HS-5 (cell line): ENCODE measurements at places on chromosomes 13 and 19.

GRCh38 chr13:20891034-20891433 is 11.5 kb downstream of the XPO4 start:
- no peak for DNase-seq

DNA sequence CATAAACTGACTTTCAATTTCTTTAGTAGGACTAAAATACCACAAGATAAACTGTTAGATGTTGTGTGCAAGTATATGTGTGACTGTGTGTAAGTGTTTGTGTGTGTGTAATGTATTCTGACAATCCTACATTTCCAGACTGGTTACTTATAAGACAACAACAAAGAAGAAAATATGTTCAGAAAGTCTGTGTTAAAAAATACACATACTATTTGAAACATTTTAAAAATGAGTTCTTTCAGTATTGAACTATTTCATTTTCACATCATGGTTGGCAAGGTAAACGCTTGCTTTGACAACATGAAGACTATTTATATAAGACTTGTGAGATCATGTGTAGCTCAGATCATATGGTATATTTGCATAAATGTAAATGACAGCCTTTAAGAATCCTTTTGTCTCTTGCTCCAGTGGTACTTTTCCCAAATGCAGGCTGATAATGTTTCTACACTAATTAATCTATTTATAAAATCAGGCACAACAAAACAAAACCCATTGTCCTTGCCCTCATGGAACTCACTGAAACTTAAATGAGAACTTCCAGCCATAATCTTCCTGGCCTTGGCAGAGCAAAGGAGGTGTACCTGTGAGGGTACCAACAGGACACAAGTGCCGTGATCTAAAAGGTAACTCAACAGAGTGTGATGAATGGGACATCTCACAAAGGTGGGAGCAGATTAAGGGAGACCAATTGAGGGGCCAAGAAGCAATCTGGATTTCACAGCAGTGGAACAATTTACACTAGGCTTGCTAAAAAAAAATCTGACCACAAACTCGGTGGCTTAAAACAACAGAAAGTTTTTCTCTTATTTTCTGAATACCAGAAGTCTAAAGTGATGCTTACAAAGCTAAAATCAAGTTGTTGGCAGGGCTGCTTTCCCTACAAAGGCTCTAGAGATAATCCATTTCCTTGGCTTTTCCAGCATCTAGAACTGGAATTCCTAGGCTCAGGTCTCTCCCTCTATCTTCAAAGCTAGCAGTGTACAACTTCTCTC is 349.0 kb downstream of the TBC1D4 start:
- no peak for DNase-seq

DNA sequence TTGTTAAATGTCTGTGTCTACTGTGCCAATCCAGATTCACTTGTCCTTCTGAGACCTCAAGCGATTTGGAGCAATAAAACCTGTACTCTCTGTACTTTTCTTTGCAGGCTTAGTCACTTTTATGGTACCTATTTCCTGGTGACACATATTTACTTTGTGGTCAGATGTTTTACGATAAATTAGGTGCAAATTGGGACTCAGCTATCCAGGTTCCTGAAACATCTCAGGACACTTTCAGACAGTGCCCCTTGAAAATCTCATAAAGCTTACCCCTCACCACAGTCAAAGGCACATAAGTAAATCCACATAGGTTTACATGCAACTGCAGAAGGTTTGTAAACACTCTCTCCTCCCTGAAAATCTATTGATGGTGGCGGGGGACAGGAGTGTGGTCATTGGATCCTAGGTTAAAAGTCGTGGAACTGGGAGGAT is 438.8 kb downstream of the EFNB2 start:
- DNase-seq = no peak

DNA sequence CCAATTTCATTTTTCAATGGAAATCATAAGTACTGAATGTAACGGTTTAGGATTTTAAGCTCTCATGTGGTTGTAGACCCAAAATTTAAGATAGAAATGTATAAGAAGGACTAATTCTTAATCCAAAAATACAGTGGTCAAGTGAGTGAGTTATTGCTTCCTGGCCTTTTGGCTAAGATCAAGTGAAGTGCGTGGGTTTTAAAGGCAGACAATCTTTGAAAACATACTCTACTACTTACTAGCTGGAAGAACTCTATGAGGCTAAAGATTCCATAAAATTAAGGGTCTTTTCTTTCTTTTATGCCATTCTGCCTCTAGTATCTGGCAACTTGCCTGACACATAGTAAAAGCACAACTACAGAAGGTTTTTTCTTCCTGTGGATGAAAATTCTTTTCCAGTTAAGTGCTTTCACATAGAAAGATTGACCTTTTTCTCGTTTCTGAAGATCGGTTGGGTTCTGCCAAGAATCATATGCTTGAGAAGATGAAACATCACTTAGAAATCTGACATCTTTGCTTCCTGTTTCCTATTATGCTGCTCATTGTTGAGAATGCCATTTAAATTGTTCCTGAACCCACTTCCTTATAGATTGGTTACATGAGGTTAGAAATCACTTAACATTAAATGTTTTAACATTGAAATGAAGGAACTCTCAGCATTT is 26.4 kb upstream of the SCEL start:
- peak; percentile 39 for DNase-seq

DNA sequence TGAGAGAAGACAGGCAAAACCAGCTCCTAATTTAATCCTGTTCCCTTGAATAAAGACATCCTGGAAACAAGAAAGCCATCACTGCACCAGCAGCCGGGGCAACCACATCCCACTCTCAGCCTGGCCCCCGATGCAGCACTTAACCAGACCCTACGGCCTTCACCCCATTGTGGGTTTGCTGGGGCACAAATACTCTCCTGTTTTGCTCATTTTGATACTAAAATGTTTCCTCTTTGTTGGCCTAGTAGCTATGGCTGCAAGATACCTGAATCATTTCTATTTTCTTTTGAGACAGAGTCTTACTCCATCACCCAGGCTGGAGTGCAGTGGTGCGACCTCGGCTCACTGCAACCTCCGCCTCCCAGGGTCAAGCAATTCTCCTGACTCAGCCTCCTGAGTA is 28.4 kb downstream of the ANKRD27 start:
- DNase-seq = no peak

DNA sequence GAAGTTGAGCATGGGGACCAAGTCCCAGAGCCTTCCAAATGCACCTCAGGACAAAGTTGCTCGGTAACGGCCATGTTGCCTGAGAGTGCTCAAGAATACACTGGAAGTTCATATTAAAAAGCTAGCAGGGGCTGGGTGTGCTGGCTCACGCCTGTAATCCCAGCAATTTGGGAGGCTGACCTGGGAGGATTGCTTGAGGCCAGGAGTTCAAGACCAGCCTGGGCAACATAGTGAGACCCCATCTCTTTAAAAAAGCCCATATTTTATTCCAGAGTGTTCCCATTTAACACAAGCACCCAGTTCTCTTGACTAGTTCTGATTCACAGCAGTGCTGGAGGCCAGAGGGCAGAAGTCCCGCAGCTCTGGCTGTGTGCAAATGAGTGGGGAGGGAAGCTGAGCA is 8.1 kb upstream of the GPI start:
- DNase-seq = no peak

DNA sequence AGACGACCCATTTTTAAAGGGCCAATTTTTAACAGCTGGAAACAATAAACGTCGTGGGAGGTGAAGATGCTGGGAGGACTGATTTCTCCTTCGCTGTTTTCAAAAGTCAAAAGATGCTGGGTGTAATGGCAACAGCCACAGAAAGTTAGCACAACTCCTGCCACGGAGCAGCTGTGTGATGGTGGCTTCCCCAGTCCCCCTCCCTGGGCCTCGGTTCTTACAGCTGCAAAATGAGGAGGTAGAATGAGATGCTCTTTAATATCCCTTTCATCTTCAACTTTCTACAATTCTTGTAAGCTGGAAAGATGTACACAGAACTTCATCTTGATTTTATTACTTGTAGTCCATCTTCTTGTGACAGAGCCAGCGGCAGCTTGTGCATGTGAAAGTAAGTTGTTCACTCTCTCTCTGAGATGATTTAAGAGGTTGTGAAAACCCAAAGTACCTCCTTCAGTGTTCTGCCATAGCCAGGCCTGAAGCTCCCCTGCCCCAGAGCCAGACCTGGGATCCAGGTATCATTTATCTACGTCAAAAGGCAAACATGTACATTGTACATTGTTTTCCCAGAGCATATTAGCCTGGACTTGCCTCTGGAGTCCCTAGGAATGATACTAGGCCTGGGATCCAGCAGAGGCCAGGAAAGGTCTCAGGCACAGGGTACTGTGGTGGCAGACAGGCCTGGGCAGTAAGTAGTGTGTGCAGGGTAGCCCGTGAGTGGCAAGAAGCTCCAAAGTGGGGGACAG is 3.4 kb upstream of the UBE2L5 start:
- no peak for DNase-seq

- DNase-seq = no peak
Measured at GRCh38 chr19:1232652-1233072, 5.1 kb downstream of the CBARP start.

- DNase-seq = no peak
Measured at GRCh38 chr13:41107104-41107571, 25.5 kb downstream of the KBTBD6 start.

DNA sequence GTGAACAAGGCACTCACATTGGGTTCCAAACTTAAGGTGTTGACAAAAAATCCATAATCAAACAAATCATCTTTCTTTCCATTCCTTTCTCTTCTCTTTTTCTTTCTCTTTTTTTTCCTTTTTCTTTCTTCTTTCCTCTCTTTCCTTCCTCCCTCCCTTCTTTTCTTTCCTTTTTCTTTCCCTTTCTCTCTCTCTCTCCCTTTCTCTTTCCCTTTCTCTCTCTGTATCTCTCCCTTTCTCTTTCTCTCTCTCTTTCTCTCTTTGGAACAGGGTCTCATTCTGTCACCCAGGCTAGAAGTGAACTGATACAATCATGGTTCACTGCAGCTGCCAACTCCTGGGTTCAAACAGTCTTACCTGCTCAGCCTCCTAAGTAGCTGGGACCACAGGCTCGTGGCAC is 12.5 kb downstream of the C19orf18 start:
- no peak for DNase-seq

GRCh38 chr13:41509971-41510370 is 52.6 kb downstream of the RGCC start:
- DNase-seq = no peak

GRCh38 chr13:99827011-99827772 is 144.4 kb downstream of the ZIC5 start:
- DNase-seq = no peak

GRCh38 chr13:112961457-112962369 is 7.3 kb upstream of the MCF2L start:
- no peak for DNase-seq

DNA sequence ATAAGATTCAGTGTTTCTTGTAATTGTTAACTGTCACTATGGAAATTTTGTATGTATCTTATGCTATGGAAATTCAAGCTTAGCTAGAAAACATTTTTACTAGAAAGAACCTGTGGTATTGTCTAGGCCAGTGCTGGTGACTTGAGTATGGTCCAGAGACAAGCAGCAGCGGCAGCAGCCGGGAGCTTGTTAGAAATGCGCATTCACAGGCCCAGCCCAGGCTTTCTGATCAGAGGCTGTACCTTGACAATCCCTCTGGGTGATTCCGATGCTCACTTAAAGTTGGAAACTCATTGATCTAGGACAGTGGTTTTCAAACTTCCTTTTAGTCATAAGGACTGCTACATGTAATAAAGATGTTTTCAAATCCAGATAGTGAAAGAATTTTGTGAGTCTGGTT is 287.4 kb downstream of the SHISA2 start:
- no peak for DNase-seq

GRCh38 chr19:48351341-48351752 is 12.4 kb downstream of the TMEM143 start:
- DNase-seq = no peak

DNA sequence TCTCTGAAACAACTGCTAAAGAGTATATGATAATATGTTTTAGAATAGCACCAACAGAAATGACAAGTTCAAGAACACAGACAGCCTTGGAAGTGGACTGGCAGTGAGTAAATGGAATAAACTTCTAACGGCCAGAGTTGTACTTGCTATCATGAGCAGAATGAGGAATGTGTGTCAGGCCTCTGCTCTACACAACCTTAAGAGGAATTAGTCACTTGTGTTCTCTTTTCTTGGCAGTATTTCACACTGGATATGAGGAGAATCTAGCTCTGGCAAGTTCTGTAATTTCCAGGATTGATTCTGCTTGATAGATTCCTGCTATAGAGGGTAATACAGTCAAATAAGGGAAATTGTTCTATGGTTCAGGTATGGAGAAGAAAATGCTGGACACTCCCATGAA is 757.3 kb downstream of the EFNB2 start:
- no peak for DNase-seq

- no peak for DNase-seq
Measured at GRCh38 chr19:44662691-44663385, 8.4 kb upstream of the CEACAM19 start.

DNA sequence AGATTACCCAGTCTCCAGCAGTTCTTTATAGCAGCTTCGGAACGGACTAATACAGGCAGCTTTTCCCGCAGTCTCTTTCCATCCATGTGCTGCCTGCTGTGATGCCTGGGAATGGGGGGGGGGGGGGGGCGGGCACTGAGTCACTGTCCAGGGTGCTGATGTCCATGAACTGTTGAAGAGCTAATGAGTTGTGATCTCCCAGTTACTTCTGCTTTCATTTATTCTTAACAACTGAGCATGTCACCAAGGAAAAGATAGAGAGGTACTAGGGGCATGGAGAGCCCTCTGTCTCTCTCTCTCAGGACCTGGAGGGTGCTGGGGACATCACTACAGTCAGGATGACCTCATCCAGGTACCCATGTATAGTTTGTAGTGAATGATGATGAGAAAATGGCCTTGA is 20.3 kb upstream of the CEACAM1 start:
- no peak for DNase-seq

DNA sequence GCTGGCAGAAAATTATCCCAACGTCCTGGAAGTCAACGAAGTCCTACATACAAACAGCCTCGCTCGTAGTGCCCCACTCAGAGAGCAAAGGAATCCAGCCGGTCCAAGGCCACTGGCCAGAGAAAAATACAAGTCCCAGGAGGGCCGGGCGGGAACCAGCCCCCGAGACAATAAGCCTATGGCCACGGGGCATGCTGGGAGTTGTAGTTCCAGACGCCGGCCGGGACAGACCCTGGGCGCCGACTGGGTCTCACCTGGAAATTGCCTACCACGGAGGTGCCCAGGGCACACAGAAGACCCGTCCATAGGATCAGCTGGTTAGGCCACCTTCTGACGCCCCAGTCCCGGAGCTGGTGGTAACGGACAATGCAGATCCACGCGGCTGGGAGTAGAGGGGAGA is 5.4 kb downstream of the TMEM150B start:
- DNase-seq = no peak

DNA sequence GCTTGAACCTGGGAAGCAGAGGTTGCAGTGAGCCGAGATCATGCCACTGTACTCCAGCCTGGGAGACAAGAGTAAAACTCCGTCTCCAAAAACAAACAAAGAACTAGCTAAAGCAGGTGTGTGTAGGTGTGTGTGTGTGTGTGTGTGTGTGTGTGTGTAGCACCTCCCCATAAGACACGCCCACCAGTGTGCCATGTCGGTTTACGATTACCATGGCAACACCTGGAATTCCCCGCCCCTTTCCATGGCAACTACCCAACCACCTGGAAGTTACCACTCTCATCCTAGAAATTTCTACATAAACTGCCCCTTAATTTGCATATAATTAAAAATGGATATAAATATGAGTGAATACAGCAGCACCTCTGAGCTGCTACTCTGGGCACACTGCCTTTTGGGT is 80.9 kb upstream of the ADGRE5 start:
- no peak for DNase-seq

- DNase-seq = no peak
Measured at GRCh38 chr19:35162471-35163326, 8.2 kb downstream of the FXYD5 start.

- DNase-seq = no peak
Measured at GRCh38 chr13:40933508-40934204, 85.5 kb downstream of the ELF1 start.
